HL-60 (cell line): ENCODE measurements at places on chromosomes 3 and 15.

GRCh38 chr3:38003371-38003816, 12.8 kb downstream of the VILL start:
- DNase-seq, result peak; percentile 60

GRCh38 chr3:141426404-141427034, 58.2 kb downstream of the ZBTB38 start:
- DNase-seq, result peak; percentile 38

GRCh38 chr3:10015461-10015904, 10.8 kb upstream of the FANCD2 start:
- peak; percentile 86 for DNase-seq

- DNase-seq, result no peak
Measured at GRCh38 chr15:63504979-63505841, 817 bp downstream of the USP3 start.

DNA sequence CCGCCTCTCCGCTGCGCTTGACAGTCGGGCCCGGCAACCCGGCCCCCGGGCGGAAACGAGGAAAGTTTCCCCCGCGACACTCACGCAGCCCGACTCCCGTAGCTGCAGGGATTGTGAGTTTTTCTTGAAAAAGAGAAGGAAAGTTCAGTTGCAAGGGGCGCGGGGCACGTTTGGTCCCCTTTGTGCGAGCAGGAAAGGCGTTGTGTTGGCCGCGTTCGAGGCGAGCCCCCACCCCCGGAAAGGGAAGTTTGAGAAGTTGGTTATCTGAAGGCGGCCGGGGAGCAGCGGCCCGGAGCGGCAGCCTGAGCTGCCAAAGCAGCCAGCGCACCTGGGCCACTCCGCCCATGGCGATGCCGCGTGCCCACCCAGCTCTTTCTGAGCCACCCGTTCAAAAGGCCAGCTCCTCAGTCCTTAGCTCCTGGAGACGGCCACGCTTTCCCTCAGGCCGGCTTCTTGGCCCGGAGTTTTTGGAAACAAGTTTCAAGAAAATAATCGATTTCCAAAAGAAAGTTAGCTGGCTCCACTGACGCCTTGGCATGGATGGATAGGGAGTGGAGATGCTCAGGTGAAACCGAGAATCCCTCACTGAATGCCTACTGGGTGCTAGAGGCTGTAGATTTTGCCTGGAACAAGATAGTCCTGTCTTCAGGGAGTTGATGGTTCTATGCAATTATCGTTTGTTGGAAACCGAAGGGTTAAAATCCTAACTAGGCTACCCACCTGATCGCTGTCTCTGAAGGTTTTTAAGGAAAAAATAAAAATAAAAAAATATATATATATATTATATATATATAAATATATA, 832 bp downstream of the TGFBR2 start:
- DNase-seq, result peak; percentile 51

DNA sequence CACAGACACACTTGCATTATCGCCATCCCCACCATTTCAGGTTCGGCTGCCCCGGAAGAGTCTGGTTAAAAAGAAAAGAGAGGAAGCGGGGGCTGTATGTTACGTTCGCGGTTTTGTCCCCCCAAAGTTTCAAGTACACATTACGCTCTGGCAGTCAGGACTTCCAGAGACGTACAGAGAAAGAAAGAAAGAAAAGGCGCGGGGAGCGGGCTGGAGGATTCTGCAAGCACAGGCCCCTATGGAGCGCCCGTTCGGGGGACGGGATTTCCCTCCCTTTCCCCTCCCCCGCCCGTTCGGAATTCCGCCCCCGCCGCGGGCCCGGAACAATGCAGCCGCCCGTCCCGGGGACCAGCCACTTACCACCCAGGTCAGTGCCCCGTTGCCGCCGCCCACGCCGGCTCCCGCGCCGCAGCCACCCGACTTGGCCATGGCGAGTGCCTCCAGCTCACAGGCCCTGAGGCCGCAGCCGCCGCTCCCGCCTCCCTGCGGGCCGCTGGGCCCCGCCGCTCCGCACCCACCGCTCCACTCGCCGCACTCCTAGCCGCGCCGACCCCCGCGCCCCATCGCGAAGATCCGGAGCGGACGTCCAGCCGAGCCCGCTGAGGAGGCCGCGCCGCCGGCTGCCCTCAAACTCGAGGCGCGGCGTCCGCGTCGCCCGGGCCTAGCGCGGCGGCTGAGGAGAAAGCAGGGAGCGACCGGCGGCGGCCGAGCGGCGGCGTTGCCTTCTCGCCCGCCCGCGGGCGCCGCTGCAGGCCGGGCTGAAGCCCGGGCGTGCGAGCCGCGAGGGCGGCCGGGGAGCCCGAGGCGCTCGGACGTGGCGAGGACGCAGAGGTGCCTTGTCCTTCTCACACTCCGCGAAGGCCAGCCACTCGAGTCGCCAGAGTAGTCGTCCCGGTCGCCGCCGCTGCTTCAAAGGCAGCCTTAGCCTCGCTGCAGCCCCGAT, 567 bp downstream of the TOP2B start:
- peak; percentile 43 for DNase-seq

GRCh38 chr15:28075573-28075972, 23.5 kb downstream of the OCA2 start:
- no peak for DNase-seq

GRCh38 chr3:150203273-150203672, 204.8 kb upstream of the TSC22D2 start:
- no peak for DNase-seq

DNA sequence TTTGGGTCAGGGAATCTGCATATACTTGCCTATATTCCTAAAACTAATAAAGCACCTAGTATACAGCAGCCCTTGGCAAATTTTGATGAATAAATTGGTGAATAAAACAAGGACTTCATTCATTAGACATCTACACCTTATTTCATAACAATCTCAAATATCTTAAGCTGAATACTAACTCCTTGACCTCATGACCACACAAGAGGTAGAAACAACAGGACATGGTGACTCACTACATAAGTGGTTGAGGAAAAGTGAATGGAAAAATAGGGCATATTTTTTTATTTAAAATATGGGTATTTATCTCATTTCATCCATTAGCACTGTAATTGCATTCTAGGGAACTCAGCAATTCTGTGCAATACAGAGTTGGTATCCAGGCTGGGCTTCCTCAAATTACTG, 7.8 kb upstream of the STAC start:
- DNase-seq, result no peak

GRCh38 chr3:96756516-96756915, 57.9 kb upstream of the EPHA6 start:
- no peak for DNase-seq

DNA sequence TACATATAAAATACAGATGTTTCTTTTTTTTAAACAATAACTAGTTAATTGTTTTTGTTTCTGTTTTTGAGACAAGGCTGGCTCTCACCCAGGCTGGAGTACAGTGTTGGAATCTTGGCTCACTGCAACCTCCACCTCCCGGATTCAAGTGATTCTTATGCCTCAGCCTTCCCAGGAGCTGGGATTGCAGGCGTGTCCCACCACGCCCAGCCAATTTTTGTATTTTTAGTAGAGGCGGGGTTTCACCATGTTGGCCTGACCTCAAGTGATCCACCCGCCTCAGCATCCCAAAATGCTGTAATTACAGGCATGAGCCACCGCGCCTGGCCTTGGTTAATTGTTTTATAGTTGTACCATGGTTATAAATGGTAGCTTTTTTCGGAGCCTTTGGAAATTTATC, 72.3 kb downstream of the PIAS1 start:
- no peak for DNase-seq

DNA sequence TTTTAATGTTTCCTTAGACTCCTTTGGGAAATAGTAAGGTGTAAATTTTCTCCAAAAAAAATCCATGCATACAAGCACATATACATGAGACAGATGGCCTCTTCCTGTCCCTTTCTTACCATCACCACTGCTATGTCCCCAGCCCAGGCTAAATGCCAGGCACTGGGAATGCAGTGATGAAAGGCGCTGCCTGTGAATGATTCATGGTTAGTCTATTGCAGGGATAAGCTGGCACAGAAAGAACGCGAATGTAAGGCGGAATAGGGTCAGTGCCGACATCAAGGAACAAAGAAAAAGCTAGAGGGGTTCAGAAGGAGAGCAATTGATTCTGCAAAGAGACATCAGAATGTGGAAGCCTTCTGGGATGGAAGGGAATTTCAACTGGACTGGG, 36.2 kb upstream of the CFAP161 start:
- no peak for DNase-seq

DNA sequence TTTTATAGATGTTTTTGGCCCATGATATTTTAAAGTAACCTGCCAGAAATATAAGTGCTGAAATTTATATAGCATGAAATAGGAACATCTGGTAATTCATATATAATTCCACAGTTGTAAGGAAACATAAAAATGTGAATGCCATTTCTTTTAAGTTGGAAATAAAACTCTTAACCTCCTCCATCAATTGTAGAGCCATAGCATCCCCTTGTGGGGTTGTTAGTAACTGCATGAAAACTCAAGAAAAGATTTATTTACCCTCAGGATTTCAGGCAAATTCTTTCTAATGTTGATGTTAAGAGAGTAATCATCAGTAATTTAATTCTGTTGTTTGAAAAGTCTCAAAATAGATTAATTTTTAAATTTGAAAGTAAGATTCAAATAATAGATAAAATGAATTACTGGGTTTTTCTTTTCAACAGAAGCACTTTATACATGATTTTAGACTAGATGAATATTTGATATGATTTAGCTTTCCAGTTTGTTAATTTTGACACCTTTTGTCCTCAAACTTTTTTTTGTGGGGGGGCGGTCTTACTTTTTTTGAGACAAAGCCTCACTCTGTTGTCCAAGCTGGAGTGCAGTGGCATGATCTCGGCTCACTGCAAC, 74.7 kb downstream of the RASA2 start:
- peak; percentile 48 for DNase-seq

- DNase-seq, result no peak
Measured at GRCh38 chr3:157589211-157589610, 86.0 kb upstream of the VEPH1 start.

GRCh38 chr3:64331605-64332004, 106.3 kb upstream of the PRICKLE2 start:
- DNase-seq, result no peak

GRCh38 chr15:51782357-51782896, 31.0 kb downstream of the TMOD2 start:
- no peak for DNase-seq

- no peak for DNase-seq
Measured at GRCh38 chr3:24454856-24455255, 39.8 kb downstream of the THRB start.

GRCh38 chr3:136351351-136351750, 101.2 kb downstream of the PCCB start:
- no peak for DNase-seq

DNA sequence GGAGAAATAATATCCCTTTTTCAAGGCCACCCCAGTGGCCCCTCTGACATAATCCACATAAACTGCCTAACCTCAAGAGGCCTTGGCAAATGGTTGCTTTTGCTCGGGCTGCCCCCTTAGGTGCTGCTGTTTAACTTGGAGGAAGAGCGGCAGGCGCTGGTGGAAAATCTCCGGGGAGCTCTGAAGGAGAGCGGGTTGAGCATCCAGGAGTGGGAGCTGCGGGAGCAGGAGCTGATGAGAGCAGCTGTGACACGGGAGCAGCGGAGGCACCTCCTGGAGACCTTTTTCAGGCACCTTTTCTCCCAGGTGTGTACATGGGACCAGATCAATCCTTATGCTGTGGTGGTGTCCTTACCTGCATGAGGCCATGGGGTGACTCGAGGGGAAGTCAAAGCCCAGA, 15.0 kb downstream of the DUOX1 start:
- no peak for DNase-seq

DNA sequence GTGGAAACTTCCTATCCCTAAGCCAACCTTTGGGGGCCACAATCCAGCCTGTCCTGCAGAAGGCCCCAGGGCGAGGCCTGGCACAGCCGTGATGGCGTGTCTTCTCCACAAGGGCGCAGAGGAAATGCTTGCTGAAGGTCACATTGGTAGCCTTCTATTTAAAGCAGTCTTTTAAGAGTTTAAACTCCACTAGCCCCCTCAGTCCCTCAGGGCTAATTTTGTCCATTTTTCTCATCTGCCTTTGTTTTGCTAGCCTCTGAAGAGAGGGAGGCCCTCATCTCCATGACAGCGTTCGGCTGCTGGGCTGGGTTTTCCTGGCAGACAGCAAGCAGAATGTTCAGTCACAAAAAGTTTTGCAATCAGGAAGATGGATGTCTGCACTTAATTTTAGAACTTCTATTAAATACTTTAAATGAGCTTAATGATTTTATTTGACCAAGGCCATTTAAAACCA, 40.8 kb downstream of the RARB start:
- DNase-seq, result no peak

DNA sequence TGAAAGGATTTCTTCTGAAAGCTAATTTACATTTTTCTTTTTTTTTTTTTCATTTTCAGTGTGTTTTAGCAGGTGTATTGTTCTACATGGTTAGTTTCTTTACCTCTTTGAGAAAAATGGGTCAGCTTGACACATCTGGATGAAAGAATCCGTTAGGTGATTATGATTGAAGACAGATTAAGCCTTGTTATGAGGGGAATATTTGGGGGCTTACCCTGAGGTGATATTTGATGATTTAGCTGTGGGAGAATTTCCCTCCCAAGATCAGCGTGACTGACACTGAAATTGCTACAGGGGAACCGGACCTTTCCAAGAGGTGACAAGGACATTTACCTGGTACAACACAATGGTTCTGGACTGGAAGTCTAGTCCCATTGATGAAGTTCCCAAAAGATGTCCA, 147.5 kb downstream of the NFKBIZ start:
- DNase-seq, result no peak

DNA sequence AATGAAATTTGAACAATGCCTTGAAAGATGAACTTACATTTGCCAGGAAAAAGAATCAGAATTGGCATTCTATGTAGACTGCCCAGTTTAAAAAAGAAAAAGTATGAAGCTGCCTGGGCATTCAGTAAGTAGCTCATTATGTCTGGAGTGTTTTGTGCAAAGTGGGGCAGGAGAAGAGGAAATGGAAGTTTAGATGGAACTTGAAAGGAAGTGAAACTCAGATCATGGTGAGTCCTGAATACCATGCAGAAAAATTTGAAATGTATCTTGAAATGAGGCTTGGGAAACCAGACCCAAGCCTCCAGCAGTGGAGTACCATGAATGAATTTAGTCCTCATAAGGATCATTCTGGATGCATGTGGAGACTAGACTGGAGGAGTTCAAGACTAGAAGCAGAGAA, 4.8 kb upstream of the MORC1 start:
- no peak for DNase-seq

DNA sequence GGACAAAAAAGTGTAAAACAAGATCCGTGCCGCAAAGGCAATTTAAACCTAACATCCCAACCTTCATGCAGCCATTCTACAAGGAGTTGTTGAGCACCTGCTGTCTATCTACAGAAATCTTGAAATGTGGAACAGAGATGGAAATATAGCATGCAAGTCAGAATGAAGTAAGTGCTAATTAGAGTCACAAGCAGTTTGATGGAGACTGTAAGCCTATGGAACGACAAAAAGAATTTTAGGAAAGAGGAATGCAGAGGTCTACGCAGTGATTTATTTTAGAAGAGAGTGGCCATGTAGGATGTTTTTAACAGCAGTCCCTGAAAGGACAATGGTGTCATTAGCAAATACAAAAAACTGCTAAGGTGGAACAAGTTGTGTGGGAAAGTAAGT, 851 bp upstream of the DCBLD2 start:
- DNase-seq, result no peak

DNA sequence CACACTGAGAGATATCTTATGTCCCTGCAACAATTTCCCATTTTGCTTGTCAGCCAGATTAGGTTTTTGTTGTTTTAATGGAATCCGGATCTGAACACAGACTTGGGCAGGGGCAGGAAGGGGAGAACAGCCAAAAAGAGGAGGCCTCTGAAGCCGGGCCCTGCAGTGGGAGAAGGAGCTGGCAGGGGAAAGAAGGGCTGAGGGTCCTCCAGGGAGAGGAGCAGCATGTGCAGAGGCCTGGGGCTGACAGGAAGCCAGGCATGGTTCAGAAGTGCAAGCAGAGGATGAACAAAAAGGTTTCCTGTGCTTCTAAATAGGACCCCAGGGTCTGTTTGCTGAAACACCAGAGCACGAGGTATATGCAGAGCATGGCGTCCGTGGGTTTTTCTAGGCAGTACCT, 49.1 kb upstream of the POMGNT2 start:
- DNase-seq, result no peak
